Stimulated activated CD4-positive, alpha-beta T cell treated with anti-CD3 and anti-CD28 coated beads, Interleukin-12 subunit alpha, Interleukin-12 subunit beta, amount 100 ng/mL, for 4 hours (primary cell): ENCODE measurements at places on chromosomes 1 and 21.
A peak's percentile ranks its signal among the peaks of the same experiment; 100 is the strongest.

DNA sequence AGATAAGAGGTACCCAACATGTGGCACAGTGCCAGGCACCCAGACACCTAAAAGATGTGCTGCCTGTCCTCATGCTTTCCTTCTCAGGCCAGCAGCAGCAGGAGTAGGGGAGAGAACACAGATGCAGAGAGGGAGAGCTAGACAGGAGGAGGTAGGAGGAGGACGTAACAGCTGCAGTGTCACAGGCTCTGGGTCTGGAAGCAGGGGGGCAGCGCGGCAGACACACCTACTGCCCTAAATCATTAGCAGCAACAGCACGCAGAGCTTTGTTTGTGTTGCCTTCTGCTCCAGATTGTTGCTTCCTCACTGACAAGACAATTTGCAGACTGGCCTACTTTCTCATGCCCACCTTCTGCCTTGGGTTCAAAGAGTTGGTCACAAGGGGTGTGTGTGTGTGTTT lies 196.7 kb upstream of the DAB1 start:
- DNase-seq: no peak

DNA sequence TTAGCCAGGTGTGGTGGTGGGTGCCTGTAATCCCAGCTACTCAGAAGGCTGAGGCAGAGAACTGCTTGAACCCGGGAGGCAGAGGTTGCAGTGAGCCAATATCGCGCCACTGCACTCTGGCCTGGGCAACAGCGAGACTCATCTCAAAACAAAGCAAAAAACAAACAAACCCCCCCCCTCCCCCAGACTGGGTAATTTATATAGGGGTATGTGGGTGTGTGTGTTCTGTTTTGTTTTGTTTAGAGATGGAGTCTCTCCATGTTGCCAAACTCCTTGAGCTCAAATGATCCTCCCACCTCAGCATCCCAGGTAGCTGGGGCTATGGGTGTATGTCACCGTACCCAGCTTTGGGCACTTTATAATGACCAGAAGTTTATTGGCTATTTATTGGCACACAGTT lies 73.6 kb downstream of the SLC27A3 start:
- no peak for DNase-seq

DNA sequence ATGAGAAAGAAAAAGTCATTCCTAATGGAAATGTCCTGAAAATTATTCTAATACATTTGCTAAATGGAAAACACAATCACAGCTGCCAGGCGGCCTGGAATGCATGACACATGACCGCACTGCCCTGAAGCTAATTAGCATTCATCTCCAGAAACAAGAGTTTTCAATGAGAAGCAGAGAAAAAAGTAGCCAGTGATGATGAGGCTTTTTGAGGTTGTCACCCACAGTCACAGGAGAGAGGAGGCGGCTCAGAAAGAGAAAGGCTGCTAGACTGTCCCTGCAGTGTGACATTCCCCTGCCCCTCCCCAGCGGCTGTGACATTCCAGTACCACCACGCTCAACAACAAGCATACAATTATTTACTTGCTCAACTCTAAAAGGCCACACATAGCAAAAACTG lies 122.9 kb upstream of the KRTAP19-8 start:
- no peak for DNase-seq

DNA sequence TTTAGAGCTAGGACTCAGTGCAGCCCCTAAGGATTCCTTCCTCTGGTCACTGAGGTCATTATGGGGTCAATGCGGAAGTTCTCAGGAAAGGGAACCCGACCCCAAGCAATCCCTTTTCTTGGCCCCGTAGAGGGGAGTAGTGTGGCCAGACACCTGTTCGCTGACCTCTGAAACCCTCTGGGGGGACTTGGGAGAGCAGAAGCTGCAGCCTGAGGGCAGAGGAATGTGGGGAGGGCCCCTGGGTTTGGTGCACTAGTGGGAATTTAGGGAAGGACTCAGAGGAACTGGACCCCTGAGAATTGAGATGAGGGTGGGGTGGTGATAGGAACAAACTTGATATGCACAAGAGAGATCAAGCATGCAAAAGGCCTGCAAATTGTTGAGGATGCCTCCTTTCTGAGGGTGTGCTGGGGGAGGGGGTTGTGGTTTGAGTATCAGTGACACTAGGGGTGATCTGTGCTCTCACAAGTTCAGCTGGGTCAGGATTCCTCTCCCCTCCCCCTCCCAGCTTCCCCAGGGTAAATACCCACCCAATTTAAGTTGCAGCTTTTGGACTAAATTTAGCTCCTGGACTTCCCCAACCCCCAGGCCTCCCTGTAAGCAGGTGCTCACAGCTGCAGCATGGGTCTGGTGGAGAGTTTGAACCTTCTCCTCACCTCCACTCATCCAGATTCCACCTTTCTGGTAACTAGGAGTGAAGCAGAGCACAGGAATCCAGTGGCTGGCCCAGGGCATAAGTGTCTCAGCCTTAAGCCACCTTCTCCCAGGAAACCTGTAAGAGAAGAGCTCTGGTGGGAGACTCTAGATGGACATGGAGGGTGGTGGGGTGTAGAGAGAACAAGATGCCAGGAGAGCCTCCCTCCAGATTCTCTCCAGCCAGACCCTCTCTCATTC lies 13.5 kb downstream of the ADAMTSL4 start:
- DNase-seq: peak; percentile 52

GRCh38 chr1:214354440-214355148 lies 73.6 kb downstream of the SMYD2 start:
- no peak for DNase-seq

- no peak for DNase-seq
Observed at GRCh38 chr1:212290608-212291007, 5.4 kb downstream of the PPP2R5A start.

- no peak for DNase-seq
Observed at GRCh38 chr1:17735793-17736192, 19.3 kb upstream of the ACTL8 start.

DNA sequence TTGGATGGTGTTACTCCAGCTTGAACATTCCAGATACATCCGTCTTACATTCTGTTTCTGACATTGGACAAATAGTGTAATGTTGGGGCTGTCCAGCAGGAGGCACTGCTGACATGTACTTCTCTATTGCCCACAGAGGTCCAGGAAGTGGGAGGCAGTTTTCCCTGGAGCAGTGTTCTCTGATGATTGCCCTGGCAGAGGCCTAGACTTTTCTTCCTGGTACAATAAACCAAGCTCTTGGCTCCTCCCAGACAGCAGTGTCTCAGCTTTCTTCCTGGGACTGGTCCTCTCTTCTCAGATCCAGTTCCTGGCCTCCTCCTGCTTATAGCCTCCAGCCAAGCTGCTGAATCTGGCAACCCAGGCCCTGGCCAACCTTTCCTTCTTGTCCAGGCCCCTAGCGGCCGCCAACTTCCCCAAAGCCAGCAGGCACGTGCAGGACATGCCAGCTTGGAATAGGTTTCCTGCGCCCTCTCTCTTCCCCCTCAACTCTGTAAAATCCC lies 14.9 kb upstream of the IFNLR1 start:
- peak; percentile 58 for DNase-seq

DNA sequence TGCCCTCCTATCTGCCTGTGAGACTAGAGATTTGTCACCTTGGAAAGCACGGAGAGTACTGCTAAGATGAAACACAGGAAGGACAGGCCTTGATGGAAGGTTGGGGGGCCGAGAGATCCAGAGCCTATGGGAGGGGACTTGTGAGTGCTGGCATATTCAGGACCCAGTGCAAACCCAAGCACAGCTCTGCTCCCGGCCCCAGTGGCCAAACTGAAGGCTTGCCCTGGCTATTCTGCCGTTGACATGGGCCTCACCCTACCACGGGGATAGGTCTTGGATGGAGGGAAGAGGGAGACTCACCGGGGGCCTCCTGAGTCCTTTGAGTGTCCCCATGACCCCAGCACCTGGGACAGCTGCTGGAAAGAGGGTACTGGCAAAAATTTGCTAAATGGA lies 4.6 kb upstream of the EVA1B start:
- DNase-seq: no peak

DNA sequence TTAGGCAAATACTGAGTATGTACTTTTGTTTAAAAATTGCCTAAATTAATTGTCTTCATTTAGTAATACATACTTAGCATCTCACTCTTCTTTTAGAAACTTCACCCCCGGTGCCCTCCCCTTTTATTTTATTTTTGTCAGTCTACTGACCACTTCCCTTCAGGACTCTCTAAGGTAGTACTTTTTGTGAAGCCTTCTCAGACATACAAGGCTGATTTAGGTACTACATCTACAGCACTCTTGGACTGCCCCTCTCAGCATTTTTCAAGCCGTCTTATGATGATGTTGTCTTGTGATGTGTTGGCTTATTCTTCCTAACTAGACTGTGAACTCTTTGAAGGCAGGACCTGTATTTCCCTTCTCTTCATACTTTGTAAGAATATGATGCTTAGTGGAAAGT lies 24.7 kb downstream of the RPS6KC1 start:
- DNase-seq: no peak

DNA sequence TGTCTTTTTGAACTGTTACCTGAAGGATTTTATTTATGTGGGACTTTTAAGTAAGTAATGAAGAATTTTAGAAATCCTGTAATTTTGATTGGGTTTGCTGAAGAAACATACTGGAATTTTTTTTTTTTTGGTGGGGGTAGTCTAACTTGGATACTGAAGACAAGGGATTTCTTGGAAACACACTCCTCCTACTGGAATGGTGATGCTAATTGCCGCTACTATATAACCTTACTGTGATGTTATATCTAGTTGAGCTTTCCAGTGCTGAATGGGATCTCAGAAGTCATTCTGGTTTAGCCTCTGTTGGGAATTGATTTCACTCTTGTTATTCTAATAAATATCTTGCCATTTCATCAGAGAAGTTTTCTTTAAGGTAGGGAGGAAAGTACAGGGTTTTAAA lies 8.4 kb downstream of the PPP2R5A start:
- no peak for DNase-seq

- no peak for DNase-seq
Observed at GRCh38 chr1:90161625-90162024, 166.7 kb downstream of the ZNF326 start.

DNA sequence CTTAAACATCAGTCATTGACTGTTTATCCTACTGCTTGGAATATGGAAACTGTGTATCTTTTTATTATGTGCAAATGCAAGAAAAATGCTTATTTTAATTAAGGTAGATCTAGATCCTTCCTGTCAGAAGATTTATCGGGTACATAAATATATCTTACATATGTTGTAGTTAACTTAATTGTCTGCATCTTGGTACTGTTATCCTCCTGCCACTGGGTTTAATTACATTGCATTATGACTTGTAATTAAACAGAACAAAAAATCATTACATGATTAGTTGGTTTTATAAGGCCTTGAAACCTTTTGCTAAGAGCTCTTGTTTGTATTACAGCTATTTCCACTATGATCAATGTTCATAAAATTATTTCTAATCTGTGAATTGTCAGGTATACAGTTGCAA lies 211.2 kb downstream of the PTGER3 start:
- no peak for DNase-seq

GRCh38 chr1:99439433-99440075 lies 175.3 kb downstream of the PLPPR4 start:
- DNase-seq: no peak

- DNase-seq: no peak
Observed at GRCh38 chr1:201513498-201514243, 6.7 kb upstream of the CSRP1 start.

DNA sequence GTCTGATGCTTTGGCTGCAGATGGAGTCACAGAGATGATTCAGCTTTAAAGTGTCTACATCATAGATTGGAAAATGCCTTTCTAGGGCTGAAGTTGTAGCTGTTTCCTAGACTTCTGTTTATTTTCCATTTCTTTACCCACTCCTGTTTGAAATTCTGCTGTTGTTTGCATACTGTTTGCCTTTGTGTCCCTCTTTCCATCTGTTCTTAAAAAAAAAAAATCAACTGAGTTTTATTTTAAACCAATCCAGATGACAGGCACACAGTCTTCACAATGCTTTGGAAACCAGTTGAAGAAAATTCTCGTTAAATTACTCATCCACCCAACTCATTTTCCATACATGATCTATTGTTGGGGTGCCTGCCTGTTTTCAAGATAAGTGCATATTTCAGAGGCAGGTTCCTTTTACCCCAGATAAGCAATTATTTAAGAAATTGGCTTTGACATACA lies 245.9 kb downstream of the DISC1 start:
- DNase-seq: no peak

GRCh38 chr1:240491156-240491555 lies 120.8 kb downstream of the GREM2 start:
- no peak for DNase-seq

GRCh38 chr1:67211589-67212563 lies 45.6 kb downstream of the IL23R start:
- DNase-seq: no peak

GRCh38 chr1:155022136-155022926 lies 11.2 kb downstream of the DCST2 start:
- no peak for DNase-seq

DNA sequence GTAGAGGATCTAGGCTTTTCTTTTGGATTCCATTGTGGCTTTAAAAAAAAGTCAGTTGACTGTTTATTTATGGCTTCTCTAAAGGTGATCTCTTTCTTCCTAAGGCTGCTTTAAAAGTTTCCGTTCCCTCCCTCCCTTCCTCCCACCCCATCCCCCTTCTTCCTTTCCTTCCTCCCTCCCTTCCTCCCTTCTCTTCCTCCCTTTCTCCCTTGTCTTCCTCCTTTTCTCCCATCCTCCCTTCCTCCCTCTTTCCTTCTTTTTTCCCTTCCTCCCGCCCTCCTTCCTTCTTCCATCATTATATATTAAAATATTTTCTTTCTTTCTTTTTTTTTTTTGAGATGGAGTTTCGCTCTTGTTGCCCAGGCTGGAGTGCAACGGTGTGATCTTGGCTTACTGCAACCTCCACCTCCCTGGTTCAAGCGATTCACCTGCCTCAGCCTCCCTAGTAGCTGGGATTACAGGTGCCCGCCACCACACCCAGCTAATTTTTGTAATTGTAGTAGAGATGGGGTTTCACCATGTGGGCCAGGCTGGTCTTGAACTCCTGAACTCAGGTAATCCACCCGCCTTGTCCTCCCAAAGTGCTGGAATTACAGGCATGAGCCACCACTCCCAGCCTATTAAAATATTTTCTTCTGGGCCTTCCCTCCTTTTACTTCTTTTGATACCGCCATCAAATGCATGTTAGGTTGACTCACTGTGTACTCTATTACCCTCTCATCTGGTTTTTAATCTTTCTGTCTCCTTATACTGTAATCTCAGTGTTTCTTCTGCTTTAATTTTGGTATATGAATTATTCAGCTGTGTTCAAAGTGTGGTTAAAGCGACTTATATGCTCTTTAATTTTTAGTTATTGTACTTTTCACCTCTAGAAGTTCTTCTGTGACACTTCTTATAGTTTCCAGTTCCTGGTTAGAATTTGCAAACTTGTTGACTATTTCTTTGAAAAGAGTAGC lies 59.2 kb upstream of the ATP5PO start:
- no peak for DNase-seq

GRCh38 chr1:165353731-165354671 lies 2.5 kb downstream of the LMX1A start:
- DNase-seq: no peak
